ENCODE measurements at places on chromosomes 5 and 9.

DNA sequence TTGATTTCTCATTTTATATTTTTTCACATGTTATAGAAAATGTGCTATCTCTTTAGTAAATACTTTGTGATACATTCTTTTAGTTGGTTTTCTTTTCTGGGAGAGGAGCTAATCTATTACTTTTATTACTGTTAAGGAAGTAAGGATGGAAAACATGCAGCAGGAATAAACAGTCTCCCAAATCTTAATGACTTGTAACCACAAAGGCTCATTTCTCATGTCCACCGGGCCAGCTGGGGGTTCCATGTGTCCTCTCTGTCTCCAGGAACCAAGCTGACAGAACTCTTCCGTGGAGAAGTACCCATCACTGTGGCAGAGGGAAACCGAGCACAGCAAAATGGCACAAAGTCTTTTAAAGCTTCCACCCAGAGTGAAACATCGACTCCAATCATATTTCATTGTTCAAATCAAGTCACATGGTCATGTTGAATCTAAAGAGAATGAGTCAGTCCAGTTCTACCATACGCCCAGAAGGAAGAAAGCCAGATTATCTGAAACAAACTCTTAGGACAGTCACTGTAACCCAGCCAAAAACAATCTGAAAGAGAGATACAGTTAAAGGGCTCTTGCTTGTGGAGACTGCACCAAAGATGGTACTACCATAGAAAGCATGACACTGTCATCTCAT lies 97.1 kb upstream of the CDH6 start:
- no peak for DNase-seq

GRCh38 chr5:172219296-172219695 lies 25.3 kb downstream of the EFCAB9 start:
- DNase-seq, result no peak

GRCh38 chr5:65029178-65029577 lies 260.4 kb downstream of the CWC27 start:
- no peak for DNase-seq

DNA sequence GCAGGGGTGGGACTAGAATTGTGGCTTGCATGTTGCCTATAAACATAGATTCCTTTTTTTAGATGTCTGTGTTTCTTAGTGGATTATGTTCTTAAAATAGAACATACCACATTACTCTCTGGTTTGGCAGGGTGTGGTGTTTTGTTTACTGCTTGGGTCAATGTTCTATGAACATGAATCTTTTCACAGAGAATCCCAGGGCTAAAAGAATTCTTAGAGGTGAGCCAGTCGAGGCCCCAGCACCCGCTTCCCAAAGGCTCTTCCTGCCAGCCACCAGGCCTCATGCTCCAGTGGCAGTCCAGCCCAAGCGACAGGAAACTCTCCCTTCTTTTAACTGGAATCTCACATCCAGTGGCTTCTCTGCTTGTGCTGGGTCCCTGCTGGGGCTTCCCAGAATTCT lies 126.6 kb downstream of the C9orf152 start:
- DNase-seq, result peak; percentile 57

DNA sequence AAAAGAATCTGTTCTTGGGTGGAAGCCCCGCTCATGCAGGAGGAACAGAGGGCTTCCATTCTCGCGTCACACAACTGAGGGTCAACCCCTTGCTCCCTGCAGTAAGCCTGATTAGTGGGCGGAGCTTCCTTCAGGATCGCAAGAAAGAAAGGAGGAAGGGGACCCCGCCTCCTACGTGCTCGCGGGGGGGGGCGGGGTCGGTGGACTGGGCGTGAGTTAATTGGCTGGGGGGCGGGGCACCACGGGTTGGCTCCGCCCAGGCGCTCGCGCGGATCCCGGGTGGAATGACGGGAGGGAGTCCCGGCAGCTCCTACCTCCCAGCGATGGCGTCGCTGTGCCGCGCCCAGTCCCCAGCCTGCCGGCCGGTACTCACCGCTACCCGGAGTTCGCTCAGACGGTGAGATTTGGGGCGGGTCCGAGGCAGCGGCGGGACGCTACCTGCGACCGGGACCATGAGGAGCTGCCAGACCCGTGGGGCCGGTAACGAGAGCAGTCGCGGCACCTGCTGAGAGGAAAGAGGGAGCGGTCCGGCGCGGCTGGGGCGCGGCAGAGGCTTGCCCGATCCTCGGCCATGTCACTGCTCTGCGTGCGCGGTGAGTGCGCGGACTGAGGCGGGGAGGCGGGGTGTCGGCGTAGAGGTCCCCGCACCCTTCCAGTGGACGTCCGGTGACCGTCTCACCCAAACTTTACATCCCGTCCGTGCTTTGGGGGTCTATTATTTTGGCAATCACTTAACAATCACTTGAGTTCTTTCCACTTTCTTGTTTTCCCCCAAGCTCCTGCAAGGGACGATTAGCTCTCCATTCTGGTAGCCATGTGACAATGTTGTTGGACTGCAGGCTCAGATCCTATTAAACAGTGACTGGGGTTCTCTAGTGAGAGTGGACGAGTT lies at the start of gene UNC13B:
TSS of gene UNC13B (plus strand) at position 297 of the 892 bp plus-strand sequence. CDS start at position 572, 275 bp downstream.
- DNase-seq, result peak; percentile 99

GRCh38 chr5:93736284-93736683 lies 5.1 kb downstream of the POU5F2 start:
- peak; percentile 14 for DNase-seq

DNA sequence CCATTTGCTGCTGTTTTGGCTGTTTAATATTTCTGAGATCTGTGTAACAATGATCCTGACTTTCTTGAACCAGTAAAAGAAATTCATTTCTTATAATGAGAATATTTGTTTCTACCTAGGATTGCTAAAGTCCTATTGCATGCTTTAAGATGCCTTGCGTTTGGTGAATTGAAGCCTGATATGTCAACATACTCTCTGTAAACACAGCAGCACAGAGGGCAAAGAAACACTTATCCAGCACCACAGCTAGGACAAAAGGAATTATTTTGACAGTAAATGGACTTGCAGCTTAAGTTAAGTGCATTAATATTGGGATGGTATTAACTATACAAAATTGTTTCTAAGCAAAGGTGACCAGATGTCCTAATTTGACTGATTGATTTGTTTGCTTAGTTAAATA lies 2031.2 kb upstream of the CDH6 start:
- DNase-seq, result no peak

GRCh38 chr5:173011566-173011965 lies 28.0 kb downstream of the ATP6V0E1 start:
- DNase-seq, result no peak

DNA sequence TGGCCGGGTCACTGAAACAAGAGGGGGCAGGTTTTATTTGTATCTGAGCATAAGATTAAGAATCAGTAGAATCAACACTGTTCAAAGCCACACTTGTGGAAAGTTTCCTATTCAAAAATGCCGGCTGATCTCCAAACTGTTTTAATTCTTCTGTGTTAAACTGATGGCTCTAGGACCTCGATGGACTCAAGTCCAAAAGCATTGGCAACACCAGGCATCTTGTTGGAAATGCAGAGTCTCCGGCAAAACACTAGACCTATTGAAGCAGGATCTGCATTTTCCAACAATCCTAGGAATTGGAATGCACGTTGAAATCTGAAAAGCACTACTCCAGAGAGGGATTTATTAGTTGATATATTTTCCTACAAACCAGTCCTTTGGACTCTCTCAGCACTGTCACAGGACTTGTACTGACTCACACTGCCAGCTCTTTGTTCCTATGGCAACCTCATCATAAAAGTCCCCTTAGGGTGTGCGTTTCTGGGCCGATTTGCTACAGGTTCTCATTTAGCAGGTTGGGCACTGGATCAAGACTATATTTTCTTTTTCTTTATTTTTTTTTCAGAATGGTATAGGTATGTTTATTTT lies 48.1 kb upstream of the PCA3 start:
- peak; percentile 61 for DNase-seq

GRCh38 chr5:133916914-133917313 lies 51.5 kb downstream of the C5orf15 start:
- DNase-seq, result no peak

- no peak for DNase-seq
Observed at GRCh38 chr9:122377241-122378164, 6.7 kb downstream of the PTGS1 start.

GRCh38 chr9:92649007-92649406 lies 20.9 kb downstream of the IPPK start:
- no peak for DNase-seq

DNA sequence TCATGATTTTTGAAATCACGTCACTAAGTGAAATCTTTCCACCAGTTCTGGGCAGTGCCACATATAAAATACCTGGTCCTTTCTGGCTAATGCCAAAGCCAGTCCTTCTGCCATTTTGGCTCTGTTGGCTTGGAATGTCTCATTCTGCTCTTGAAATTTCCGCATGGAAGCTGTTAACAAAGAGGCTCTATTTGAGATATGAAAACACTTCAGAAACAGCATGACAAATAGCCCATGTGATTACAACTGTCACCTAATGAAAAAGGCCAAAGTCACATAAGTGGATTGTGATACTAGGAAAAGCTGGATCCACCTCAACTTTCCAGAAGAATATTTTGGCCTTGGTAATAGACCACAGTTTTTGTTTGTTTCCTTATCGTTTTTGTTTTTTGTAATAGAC lies 12.8 kb downstream of the GOLGA1 start:
- no peak for DNase-seq

DNA sequence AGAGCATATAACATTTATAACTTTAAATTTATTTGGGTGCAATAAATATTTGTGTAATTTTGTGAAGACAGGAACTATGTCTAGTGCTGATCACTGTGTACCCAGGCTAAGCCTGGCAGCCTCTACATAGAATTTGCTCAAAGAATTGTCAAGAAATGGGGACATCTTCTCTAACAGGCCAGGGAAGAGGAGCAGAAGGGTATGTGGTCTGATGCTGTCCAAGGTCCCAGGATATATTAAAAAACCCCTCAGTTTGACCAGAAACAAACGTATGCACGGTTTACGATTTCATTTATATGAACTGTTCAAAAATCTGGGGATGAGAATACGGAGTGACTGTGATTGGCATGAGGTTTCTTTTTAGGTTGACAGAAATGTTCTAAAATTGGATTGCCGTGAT lies 55.9 kb downstream of the MAT2B start:
- no peak for DNase-seq

DNA sequence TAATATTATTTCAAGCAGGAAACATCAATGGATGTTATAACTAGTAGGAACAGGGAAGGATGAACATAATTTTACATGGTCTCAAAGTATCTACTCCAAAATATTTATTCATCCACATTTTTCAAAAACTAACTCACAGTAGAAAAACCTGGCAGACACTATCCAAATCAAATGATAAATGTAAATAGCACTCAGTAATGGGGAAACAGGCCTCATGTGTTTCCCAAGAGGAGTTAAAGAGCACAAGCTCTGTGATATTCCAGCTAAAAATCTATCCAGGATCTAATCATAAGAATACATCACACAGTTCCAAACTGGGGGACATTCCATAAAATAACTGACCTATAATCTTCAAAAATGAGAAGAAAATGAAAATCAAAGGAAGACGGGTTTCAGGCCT lies 443.1 kb downstream of the ZNF608 start:
- DNase-seq, result no peak

- DNase-seq, result peak; percentile 95
Observed at GRCh38 chr9:131635285-131635684, 90.0 kb downstream of the PRRT1B start.

GRCh38 chr5:6818594-6819511 lies 105.6 kb downstream of the TENT4A start:
- DNase-seq, result peak; percentile 29

GRCh38 chr5:44538797-44539601 lies 149.8 kb upstream of the FGF10 start:
- DNase-seq, result peak; percentile 10

DNA sequence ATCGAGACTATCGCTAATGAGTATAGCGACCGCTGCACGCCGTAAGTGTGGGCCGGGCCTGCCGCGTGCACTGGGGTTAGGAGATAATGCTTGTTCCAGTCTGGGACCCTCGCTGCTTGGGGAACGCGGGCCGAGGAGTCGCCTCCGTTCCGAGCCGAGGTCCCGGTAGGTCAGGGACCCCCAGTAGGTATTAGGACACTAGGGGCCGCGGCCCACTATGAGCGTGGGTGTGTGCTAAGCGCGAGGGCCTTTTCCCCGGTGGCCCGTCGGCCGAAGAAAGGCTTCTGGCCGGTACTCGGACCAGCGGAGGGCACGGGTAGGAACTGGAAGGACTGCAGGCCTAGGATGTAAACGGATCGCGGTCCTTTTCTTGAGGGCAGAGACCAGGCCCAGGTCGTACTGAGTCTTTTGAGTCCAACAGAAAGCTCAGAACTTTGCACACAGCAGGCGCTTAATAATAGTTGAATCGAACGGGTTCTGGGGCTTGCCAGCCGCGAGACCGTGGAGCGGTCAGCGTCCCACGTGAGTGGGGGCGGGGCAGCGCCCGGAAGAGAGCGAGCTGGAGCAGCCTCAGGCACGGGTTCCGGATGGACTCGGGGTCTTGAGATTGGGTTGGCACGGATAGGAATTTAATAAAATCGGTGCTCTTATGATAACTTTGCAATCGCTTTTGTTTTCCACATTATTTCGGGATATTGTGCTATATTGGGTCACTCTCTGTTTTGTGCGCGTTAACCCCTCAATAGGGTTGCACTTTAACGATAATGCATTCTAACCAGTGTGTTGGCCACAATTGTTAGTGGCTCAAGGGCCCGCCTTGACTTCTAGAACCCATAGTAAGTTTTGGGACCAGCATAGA lies 733 bp downstream of the HSPA4 start:
- DNase-seq, result peak; percentile 81

- DNase-seq, result no peak
Observed at GRCh38 chr5:160542281-160542680, 120.6 kb downstream of the PTTG1 start.

- DNase-seq, result no peak
Observed at GRCh38 chr5:57940236-57940635, 457.6 kb upstream of the ACTBL2 start.

GRCh38 chr5:40755093-40755406 lies 711 bp downstream of the TTC33 start:
- DNase-seq, result peak; percentile 81

GRCh38 chr9:120652934-120653333 lies 61.3 kb downstream of the MEGF9 start:
- no peak for DNase-seq

GRCh38 chr5:58275516-58275915 lies 184.4 kb downstream of the PLK2 start:
- no peak for DNase-seq

DNA sequence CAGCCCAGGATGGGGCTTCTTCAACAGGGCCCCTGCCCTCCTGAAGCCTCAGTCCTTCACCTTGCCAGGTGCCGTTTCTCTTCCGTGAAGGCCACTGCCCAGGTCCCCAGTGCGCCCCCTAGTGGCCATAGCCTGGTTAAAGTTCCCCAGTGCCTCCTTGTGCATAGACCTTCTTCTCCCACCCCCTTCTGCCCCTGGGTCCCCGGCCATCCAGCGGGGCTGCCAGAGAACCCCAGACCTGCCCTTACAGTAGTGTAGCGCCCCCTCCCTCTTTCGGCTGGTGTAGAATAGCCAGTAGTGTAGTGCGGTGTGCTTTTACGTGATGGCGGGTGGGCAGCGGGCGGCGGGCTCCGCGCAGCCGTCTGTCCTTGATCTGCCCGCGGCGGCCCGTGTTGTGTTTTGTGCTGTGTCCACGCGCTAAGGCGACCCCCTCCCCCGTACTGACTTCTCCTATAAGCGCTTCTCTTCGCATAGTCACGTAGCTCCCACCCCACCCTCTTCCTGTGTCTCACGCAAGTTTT lies 23.6 kb downstream of the PCDHGC5 start:
- DNase-seq, result peak; percentile 68
